ENCODE measurements at places on chromosomes 5 and 9. TPM values are rescaled to one million over a fixed set of nuclear protein-coding genes. Genes with fewer than 3 reads are reported as not detected.

CDX1 gene
- total RNA-seq = not detected

TENT4A gene
- 9.3 TPM for total RNA-seq

DNA sequence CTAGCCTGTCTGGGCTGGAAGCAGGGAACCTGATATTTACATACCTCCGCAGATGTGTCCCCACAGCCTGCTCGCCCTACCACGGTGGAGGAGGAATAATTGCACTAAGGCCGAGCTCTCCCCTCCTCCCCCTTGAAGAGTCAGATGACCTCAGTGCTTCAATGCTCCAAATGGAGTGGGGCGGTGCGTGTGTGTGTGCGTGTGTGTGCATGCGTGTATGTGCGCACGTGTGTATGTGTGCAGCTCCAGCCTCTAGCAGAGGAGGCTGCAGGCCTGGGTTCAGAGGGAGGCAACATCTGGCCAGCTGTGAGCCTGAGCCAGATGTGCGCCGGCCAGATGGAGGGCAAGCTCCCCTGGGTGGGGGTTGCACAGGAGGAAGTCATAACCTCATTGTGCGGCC is 90.5 kb downstream of the NRG2 start:
- no peak for DNase-seq
- no peak overlapping the region for H3K4me3 ChIP-seq
- no peaks in the 10 kb centered on the region for H3K27me3 ChIP-seq

DNA sequence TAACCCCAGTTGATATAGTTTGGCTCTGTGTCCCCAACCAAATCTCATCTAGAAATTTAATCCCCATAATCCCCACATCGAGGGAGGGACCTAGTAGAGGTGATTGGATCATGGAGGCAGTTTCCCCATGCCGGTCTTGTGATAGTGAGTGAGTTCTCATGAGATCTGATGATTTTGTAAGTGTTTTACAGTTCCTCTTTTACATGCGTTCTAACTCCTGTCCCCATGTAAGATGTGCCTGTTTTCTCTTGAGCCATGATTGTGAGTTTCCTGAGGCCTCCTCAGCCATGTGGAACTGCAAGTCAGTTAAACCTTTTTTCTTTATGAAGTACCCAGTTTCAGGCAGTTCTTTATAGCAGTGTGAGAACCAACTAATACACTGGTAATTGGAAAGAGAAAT is 73.6 kb downstream of the CDH12 start:
- no peak for DNase-seq
- H3K4me1 ChIP-seq = no peaks in the 10 kb centered on the region
- H3K27ac ChIP-seq = no peak overlapping the region
- H3K36me3 ChIP-seq = no peaks in the 10 kb centered on the region
- H3K27me3 ChIP-seq = no peaks in the 10 kb centered on the region

DNA sequence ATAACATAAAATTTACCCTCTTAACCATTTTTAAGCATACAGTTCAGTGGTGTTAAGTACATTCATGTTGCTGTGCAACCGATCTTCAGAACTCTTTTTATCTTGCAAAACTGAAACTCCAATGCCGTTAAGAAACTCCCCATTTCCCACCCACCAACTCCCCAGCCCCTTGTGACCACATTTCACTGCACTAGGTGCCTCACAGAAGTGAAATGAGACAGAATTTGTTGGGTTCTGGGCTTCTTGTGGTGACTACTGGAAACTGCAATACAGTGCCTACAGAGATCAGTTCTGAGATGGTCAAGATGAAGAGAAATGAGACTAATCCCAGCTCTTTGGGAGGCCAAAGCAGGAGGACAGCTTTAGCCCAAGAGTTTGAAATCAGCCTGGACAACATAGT is 202.1 kb upstream of the SLC30A5 start:
- H3K4me3 ChIP-seq = no peak overlapping the region
- no peaks in the 10 kb centered on the region for H3K27me3 ChIP-seq
- no peak for DNase-seq
- H3K36me3 ChIP-seq = no peaks in the 10 kb centered on the region
- H3K27ac ChIP-seq = no peak overlapping the region

GRCh38 chr9:129497005-129497812 is 123.7 kb downstream of the C9orf50 start:
- H3K27ac ChIP-seq = peak overlapping the region; percentile 99
- peak overlapping the region; percentile 49 for H3K4me3 ChIP-seq
- DNase-seq = peak; percentile 36
- no peaks in the 10 kb centered on the region for H3K27me3 ChIP-seq
- peaks cover 12% of the 10 kb centered on the region for H3K36me3 ChIP-seq

DNA sequence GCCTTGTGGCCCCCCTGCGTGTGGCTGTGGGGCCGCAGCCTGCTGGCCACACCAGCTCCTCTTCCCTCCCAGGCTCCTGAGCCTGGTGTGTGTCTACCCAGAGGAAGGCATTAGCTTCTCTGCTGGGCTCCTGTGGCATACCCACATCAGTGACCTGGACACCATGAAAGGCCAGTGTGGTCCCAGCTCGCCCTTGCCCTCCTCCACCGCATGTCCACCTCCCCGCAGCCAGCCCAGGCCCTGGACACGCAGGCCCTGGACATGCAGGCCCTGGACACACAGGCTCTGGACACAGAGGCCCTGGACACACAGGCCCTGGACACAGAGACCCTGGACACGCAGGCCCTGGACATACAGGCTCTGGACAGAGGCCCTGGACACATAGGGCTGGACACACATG is 153.4 kb upstream of the PPP1R26 start:
- no peak overlapping the region for H3K4me3 ChIP-seq
- no peak overlapping the region for H3K27ac ChIP-seq
- no peak for DNase-seq

GRCh38 chr9:107715740-107716139 is 226.2 kb upstream of the KLF4 start:
- H3K36me3 ChIP-seq = no peaks in the 10 kb centered on the region
- H3K4me3 ChIP-seq = no peak overlapping the region
- no peaks in the 10 kb centered on the region for H3K27me3 ChIP-seq
- DNase-seq = no peak
- H3K27ac ChIP-seq = no peak overlapping the region
- peaks cover 9% of the 10 kb centered on the region for H3K4me1 ChIP-seq
